ENCODE measurements at places on chromosomes 13 and 19.

DNA sequence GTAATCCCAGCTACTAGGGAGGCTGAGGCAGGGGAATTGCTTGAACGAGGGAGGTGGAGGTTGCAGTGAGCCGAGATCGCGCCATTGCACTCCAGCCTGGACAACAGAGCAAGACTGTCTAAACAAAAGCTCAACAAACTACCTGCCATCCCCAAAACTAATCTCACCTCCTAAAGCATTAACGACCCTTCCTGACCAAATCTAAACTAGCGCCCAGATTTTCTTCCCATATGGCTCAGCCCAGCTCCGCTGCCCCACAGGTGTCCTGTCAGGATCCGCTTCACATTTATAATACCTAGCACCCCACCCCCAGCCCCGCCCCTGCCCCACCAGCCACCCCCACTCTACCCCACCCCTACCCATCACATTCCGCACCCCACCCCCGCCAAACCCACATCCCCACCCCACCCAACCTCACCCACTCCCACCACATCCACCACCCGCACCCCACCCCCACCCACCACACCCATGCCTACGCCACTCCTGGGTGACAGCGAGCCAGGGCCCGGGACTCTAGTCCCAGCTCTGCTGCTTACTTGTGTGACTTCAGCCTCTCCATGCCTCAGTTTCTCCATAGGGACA lies 599 bp downstream of the C19orf12 start:
- H3K4me1 ChIP-seq: peaks cover 16% of the 10 kb centered on the region
- DNase-seq: peak; percentile 34
- peak overlapping the region; percentile 94 for H3K27ac ChIP-seq
- H3K4me3 ChIP-seq: peak overlapping the region; percentile 72

DNA sequence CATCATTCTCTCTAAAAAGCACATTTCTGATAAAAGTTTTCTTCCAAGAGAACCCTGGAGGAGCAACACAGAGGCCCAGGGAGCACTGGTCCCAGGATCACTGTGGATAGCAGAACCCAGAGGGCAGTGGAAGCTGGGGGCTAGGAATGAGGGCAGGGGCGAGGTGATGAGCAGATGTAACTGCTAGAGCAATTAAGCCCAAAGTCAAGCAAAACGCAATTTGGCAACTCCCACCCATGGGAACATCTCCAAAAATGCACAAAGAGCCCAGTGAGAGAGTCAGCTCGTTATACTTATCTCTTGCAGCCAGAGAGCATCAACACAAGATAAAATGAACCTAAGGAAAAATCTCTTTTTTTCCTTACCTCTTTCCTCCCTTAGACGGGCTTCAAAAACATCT lies 284.2 kb downstream of the TBC1D4 start:
- H3K27me3 ChIP-seq: no peaks in the 10 kb centered on the region
- H3K36me3 ChIP-seq: no peaks in the 10 kb centered on the region
- no peak overlapping the region for H3K4me3 ChIP-seq
- no peak overlapping the region for H3K27ac ChIP-seq

DNA sequence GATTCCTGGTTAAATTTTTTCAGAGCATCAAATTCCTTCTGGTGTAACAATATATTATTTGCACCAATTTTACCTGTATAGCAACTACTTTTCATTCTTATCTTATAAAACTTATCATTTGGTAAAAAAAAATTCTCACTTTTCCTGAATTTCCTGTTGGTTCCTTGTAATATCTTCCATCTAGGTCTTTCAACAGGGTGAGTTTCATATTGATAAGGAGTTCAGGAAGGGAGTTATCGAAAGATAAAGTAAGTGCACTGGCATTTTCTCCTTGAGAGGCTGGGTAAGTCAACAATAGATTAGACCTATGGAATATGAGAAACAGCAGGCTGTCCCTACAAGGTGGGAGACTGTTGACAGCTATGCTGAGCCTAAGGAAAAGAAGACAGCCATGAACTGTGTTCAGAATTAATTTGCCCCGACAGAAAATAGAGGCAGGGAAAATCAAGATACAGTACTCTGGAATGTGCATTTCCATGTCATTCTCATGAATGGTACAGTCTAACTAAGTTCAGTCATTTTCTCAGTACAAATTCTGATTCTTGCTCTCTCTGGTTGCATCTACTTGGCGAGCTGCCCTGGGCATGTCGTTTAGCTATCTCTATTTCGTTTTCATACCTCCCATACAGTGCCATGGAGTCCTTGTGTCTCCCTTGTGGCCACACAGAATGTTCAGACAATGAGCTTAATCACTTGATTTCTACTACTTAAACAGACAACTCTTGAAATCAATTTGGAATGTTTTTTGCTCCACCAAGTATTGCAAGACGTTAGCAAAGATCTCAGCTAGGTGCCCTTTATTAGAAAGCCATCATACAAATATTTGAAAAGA lies 9.9 kb downstream of the IGFL1 start:
- DNase-seq: no peak
- peaks cover 9% of the 10 kb centered on the region for H3K4me1 ChIP-seq
- no peaks in the 10 kb centered on the region for H3K36me3 ChIP-seq
- no peaks in the 10 kb centered on the region for H3K27me3 ChIP-seq
- no peak overlapping the region for H3K4me3 ChIP-seq

DNA sequence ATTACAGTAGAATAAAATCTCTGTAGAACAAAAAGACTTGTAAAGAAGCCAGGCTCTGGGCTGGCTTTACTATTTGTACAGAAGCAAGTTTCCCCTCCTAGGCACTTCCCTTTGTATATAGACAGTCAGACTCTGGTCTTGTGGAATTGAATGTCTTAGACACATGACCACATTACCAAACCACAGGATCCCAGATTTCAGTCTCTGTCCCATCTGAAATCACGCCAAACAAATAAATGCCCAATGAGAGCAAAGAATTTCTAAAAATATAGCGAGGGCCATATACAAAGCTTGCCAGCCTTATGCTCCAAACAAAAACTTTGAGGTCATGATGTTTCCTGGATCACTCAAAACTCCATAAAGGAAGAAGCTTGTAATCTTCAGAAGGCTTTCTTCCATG lies 23.9 kb downstream of the CCDC70 start:
- no peaks in the 10 kb centered on the region for H3K27me3 ChIP-seq
- no peaks in the 10 kb centered on the region for H3K4me1 ChIP-seq
- peaks cover 13% of the 10 kb centered on the region for H3K36me3 ChIP-seq

DNA sequence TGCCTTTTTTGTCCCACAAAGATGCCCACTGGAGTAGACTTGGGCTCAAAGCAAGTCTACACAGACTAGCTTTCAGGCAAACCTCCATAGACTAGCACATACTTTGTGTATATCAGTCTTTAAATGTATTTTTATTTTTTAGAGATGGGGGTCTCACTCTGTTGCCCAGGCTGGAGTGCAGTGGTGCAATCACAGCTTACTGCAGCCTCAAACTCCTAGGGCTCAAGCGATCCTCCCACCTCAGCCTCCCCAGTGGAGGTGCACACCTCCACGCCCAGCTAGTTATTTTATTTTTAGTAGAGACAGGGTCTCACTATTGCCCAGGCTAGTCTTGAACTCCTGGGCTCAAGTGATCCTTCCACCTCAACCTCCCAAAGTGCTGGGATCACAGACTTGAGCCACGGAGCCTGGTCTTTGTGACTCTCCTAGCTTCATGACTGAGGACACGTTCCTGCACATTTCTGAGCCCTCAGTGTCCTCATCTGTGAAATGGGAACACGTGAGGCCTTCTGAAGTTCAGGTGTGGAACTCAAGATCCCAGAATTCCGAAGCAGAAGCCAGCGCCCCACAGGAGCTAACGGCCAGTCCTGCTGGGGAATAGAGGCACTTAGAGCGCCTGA lies 5.1 kb upstream of the TPM4 start:
- peak overlapping the region; percentile 89 for H3K27ac ChIP-seq
- H3K27me3 ChIP-seq: no peaks in the 10 kb centered on the region
- no peak for DNase-seq
- no peak overlapping the region for H3K4me3 ChIP-seq

GRCh38 chr13:99967498-99967868 lies 4.1 kb downstream of the ZIC5 start:
- H3K36me3 ChIP-seq: no peaks in the 10 kb centered on the region
- H3K27ac ChIP-seq: no peak overlapping the region
- H3K4me3 ChIP-seq: no peak overlapping the region
- DNase-seq: no peak
- no peaks in the 10 kb centered on the region for H3K4me1 ChIP-seq

DNA sequence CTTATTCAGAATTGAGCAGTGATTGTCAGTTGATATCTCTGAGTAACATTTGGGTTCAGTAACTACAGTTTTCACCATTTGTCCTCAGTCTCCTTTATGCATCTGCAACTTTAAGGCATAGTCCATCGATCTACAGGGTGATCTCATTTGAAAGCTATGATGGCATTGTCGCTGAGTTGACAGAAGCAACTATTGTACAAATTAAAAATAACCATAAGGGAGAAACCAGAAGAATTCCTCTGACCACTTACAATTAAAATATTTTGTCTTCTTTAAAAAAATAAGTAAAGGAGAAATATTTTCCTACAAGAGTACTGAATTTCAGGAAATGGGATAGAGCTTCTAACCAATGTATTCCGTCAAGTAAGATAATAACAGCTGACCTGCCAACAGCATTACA lies 30.6 kb downstream of the RAP2A start:
- DNase-seq: no peak
- no peak overlapping the region for H3K4me3 ChIP-seq
- H3K36me3 ChIP-seq: peaks cover 4% of the 10 kb centered on the region
- H3K27me3 ChIP-seq: no peaks in the 10 kb centered on the region
- H3K27ac ChIP-seq: no peak overlapping the region
- H3K4me1 ChIP-seq: no peaks in the 10 kb centered on the region

DNA sequence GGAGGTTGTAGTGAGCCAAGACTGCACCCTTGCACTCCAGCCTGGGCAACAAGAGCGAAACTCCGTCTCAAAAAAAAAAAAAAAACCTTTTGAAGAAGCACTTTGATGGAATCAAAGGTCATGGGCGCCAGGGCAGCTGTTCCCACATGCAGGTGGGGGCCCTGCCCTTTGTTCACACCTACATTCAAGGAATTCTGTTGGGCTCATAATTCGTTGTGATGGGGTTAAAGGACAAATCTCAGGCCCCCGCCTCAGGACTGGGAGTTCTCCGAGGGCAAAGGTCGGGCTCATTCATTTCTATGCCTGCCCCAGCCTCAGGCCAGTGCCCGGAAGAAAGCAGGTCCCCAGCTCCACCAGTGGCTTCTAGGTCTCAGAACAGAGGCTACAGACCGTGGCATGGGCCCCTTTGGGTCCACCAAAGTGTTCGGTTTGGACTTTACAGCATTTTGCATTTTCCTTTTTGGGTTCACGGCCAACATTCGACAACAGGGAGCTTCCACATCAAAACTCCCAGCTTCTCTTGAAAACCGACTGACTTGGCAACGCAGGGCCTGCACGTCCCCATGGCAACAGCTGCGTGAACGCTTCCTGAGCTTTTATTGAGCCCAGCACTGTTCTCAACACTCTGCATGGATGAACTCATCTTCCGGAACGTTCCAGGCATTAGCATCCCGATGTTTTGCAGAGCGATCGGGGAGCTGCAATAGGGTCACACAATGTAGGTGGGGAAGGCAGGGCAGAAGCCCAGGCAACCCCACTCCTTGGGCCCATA lies 10.1 kb upstream of the GTF2F1 start:
- H3K4me3 ChIP-seq: peak overlapping the region; percentile 1
- peak overlapping the region; percentile 62 for H3K27ac ChIP-seq
- H3K36me3 ChIP-seq: no peaks in the 10 kb centered on the region
- H3K4me1 ChIP-seq: peaks cover 25% of the 10 kb centered on the region
- peak; percentile 94 for DNase-seq

DNA sequence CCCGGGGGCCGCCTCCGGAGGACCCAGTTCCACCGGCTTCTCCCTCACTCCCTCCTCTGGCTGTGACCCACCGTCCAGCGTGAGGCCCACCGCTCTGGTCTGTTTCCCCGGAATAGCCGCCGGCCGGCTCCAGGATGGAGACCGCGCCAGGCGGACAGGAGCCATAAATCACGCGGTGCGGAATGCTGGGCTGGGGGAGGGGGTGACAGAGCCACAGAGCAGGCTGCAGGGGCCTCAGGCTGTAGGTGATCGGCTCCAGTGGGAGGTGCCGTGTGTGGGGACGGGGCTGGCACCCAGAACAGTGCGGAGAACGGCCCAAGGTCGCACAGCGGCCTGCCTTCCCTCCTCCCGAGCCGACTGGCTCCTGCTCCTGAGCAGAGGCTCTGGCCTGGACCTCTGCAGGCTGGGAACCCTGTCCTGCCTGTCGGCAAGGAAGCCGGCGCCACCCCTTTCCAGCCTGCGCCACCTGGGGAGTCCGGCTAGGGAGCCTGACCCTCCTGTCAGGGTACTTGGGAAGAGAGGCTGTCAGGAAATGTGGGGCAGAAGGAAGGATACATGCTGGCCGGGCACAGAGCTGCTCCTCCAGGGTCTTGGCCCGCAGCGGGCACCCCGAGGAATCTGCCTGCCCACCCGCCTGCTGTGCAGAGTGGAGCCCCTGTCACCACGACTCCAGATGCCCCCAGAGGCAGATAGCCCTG lies 8.3 kb downstream of the PIAS4 start:
- no peak overlapping the region for H3K27ac ChIP-seq
- no peak for DNase-seq
- H3K4me1 ChIP-seq: no peaks in the 10 kb centered on the region
- H3K36me3 ChIP-seq: peaks cover 4% of the 10 kb centered on the region

DNA sequence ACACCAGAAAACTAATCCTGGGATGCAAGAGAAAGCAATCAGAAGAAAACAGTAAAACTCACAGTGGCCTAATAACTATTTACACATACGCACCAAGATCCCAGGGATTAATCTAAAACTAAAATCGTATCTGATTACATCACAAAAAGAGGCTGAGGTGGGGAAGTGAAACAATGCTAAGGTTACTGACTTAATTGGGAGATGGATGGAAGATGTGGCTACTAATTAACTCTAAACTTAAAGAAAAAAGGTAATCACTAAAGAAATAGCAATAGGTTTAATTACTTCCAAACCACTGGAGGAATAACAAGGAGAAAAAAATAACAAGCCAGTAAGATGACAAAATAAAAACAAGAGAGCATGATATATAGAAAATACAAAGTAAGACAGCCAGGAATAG lies 50.4 kb downstream of the NUFIP1 start:
- no peak overlapping the region for H3K4me3 ChIP-seq
- H3K27ac ChIP-seq: no peak overlapping the region
- H3K27me3 ChIP-seq: no peaks in the 10 kb centered on the region

DNA sequence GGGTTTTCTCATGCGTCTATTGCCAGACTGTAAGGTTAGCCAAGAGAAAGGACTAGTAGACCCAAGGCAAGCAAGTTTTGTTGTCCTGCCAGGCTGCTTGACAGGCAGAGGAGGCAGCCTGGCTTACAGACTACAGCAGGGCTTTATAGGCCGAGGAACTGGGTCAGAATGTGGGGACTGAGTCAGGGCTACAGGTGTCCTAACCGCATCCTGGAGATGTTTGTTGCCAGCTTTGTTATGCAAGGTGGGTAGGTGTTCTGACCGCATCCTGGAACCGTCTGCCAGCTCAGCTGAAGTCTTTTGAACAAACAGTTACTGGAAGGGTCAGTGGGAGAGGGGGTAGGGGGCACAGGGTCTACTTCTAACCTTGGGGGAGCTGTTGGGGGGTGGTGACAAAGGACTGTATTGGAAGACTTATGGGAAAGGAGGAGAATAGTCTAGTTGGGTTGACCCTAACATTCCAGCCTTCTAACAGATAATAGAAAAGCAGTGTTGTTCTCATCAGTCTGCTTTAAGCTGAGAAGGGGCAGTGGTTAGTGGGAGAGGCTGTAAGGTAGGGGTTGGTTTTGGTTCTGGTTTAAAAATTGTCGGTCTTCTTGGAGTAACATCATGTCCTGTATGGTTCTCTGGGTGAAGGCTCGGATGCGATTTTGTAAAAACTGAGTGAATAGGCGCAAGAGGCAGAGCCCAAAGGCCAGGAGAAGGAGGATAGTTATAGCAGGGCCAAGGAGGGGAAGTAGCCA lies 913.8 kb upstream of the SLITRK5 start:
- H3K27ac ChIP-seq: no peak overlapping the region
- no peaks in the 10 kb centered on the region for H3K27me3 ChIP-seq
- no peaks in the 10 kb centered on the region for H3K4me1 ChIP-seq
- H3K36me3 ChIP-seq: no peaks in the 10 kb centered on the region
- no peak overlapping the region for H3K4me3 ChIP-seq
